ENCODE measurements at places on chromosomes 5 and 9.

DNA sequence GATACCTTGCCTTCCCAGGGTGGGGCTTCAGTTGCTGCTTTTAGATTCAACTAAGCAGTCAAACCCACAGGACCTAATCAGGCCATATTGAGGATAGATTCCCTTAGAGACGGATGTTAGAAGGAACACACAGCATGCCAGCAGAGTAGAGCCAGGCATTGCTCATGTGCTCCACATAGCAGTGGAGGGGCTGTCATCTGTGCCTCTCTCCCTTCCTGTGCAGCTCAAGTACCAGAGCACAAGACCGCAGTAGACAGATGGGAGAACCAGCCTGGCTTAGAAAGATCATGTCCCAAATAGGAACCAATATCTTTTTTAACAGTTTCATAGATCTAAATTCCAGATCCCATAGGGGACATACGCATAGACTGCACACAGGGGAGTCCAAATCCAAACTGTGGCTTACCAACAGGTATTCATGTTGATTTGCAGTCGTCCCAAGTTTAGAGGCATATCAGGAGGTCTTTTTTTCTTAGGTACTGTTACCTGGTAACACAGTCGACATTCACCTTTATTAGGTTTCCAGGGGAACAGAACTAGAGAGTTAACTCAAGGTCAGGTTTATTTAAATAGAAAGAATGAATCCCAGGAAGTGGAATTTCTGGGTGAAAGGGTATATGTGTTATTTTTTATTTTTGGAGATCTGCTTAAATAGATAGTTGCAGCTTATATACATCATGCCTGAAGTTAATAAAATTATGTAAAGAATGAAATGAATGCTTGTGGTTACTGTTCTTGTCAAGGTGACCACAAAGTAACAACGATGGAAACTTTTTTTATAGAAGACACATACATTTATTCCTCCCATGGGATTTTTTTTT lies 43.5 kb upstream of the PCAT7 start:
- no peak for DNase-seq

DNA sequence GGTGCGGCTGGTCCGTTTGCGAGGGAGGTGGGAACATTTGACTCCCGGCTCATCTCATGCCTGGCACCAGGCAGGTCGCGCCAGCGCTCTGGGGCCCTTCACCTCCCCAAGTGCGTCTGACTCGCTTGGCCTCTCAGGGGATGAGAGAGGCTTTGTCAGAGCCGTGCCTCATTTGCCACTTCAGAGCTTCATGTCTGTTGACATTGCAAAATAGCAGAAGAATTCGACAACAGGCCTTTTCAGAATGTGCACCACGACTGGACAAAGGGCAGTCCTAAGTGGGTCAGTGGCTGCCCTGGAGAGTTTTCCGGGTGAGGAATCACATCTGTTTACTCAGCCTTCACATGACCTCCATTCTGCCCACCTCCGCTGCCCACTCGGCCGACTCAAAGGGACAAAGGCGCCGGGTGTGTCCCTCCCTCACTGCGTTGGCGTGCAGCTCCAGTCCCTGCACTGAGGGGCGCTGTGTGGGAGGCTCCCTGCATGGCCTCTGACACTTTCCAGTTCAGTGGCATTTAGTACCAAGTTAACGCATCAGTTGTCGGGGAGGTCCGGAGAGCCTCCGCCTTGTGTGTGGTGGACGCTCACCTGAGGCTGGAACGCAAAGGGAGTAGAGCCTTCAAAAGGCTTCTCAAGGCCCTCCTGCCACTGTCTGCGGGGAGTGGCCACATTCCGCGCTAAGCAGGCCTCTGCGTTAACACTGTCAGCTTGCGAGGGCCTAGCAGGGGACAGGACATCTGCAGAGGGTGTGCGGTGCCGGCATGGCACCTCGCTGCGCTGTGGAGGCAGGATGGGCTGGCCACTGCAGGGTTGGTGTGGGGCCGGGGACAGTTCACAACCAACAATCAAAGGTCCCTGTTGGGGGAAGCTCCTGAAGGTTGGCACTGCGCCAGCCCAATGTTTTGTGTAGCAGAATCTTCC lies 171.5 kb downstream of the NXNL2 start:
- DNase-seq = peak; percentile 3

- no peak for DNase-seq
Measured at GRCh38 chr9:117835798-117836197, 131.6 kb downstream of the TLR4 start.

- no peak for DNase-seq
Measured at GRCh38 chr9:93001031-93001430, 53.7 kb downstream of the FGD3 start.

DNA sequence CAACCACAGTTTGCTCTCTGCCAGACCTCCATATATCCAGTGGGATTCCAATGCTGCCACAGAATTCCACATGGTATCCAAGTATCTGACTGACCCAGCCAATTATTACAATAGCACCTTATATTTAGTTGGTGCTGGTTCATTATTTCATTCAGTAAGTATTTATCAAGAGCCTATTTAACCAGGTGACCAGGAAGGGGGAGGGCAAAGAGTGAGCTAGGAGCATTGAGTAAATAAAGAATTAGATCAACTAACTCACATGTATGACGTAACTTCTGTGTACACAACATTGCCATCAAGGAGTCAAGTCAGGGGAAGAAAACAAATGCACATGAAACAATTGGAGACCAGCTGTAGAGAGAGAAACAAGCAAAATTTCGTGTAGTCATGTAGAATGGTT lies 207.1 kb upstream of the PAPPA start:
- no peak for DNase-seq

All from midbrain (tissue), 1 donor.